ENCODE measurements at places on chromosomes 12 and 14. TPM values are rescaled to one million over a fixed set of nuclear protein-coding genes. Genes with fewer than 3 reads are reported as not detected.

Gene RNASE7
- not detected for total RNA-seq

Gene TMX1
- total RNA-seq = 33.8 TPM

Gene NR4A1
- 16.5 TPM for total RNA-seq

Gene EPYC
- not detected for total RNA-seq

Gene EXOC3L4
- total RNA-seq = 1.6 TPM

Gene C12orf54
- not detected for total RNA-seq

Gene CLEC4A
- total RNA-seq = not detected

Gene ZDHHC22
- 0.25 TPM for total RNA-seq

Gene KCNMB4
- 0.43 TPM for total RNA-seq

Gene NXPH4
- total RNA-seq = 0.49 TPM

Gene CIROP
- not detected for total RNA-seq

Gene ACVR1B
- total RNA-seq = 1.6 TPM

Gene CACNA1C
- total RNA-seq = 2.8 TPM

Gene SLCO1B3
- total RNA-seq = not detected

Gene PLEKHD1
- total RNA-seq = not detected

Gene FLVCR2
- 1.6 TPM for total RNA-seq

Gene CSRP2
- 57.5 TPM for total RNA-seq

Gene PLBD1
- total RNA-seq = not detected

Gene GRIN2B
- total RNA-seq = 0.12 TPM

Gene KRT79
- total RNA-seq = not detected

Gene SFSWAP
- 23.7 TPM for total RNA-seq

Gene GLIPR1L1
- total RNA-seq = not detected

Gene ATP23
- total RNA-seq = 16.9 TPM

Gene MGP
- not detected for total RNA-seq

Gene GPR135
- 0.06 TPM for total RNA-seq

Gene CRACR2A
- not detected for total RNA-seq

Gene POTEM
- not detected for total RNA-seq

Gene TPH2
- not detected for total RNA-seq

Gene PZP
- not detected for total RNA-seq

Gene MEG3
- total RNA-seq = not detected

Gene COCH
- total RNA-seq = 0.07 TPM

Gene ENDOU
- total RNA-seq = 1.9 TPM
